Fibroblast of skin of abdomen (primary cell): ENCODE measurements at places on chromosomes 6 and 20.

- DNase-seq: no peak
Measured at GRCh38 chr6:118571121-118571520, 23.0 kb downstream of the PLN start.

- DNase-seq: peak; percentile 70
Measured at GRCh38 chr20:22691369-22692118, 107.2 kb upstream of the FOXA2 start.

- peak; percentile 93 for DNase-seq
Measured at GRCh38 chr6:3612341-3613041, 139.0 kb downstream of the PXDC1 start.

DNA sequence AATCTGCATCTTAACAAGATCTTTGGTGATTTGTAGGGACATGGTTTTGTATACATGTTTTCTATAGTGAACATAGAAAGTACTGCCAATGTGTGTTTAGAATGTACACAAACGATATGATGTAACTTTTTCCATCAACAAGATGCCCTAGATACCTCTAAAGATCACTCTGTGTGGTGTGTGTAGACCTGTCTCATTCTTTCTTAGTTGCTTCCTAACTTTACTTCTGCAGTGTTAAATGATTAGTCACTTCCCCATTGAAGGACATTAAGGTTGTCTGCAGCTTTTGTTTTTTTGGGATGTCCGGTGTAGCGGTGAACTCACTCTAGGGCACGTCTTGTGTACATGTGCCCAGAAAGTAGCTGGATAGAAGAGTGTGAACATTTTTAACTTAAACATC, 35.9 kb downstream of the CDYL start:
- no peak for DNase-seq

DNA sequence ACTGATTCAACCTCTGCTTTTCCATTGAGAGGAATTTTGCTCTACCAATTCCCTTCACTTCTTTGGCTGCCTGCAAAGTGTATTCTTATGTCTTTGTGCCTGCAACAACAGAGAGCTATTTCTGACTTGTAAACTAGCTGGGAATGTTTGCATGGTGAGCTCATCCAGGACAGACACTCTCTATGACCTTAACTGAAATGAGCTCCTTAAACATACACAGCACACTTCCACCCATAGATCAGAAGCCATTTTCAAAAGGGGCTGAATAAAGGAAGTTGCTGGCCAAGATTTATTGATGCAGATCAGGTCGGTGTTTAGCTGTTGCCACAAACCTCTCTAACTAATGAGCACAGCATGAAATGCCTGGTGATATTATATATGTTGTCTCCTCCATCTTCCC, 377.7 kb downstream of the BTBD9 start:
- DNase-seq: peak; percentile 89

GRCh38 chr20:1490643-1491195, 501 bp downstream of the SIRPB2 start:
- DNase-seq: no peak

GRCh38 chr6:117491916-117492315, 9.4 kb downstream of the DCBLD1 start:
- peak; percentile 65 for DNase-seq

GRCh38 chr6:134936931-134937330, 13.0 kb downstream of the ALDH8A1 start:
- DNase-seq: peak; percentile 93

GRCh38 chr6:4503700-4504099, 272.5 kb upstream of the CDYL start:
- no peak for DNase-seq

GRCh38 chr6:138107078-138107751, at the start of gene PERP:
Gene PERP (minus strand): TSS chr6:138107419. CDS start chr6:138107340, 79 bp downstream.
- peak; percentile 33 for DNase-seq

GRCh38 chr6:137081997-137082396, 37.2 kb upstream of the IL20RA start:
- no peak for DNase-seq

GRCh38 chr20:24771542-24772061, 177.5 kb upstream of the CST7 start:
- no peak for DNase-seq

DNA sequence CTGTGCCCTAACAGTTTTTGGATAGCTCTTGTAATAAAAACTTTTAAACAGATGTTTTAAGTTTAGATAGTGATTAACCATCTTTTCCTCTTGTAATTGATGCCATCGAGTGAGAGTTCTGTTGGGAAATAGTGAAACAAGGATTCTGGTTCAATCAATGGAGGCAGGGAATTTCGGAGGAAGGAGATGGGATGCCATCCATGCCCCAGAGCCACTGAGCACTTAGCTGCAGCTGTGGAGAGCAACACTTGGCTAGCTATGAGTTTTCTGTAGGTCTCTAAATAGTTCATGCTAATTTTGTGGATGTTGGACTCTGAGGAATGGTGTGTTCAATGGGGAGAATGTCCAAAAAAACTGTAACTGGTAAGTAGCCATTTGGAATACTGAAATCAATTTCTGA, 16.7 kb downstream of the CBFA2T2 start:
- DNase-seq: no peak

GRCh38 chr6:151961809-151962208, 154.3 kb downstream of the ESR1 start:
- no peak for DNase-seq

DNA sequence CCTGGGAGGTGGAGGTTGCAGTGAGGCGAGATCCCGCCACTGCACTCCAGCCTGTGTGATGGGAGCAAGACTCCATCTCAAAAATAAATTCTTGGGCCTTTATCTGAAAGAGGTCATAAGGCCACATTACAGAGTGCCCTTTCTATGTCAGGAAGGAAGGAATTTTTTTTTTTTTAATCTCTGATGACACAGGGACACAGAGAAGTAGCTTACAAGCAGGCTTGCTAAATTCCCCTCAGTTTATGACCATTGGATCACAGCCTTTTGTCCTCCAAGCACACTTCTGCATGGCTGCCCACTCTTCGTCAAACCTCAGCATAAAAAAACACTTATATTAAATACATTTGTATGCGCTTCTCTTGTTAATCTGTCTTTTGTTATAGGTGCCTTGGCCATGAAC, 7.5 kb upstream of the IFNGR1 start:
- no peak for DNase-seq

DNA sequence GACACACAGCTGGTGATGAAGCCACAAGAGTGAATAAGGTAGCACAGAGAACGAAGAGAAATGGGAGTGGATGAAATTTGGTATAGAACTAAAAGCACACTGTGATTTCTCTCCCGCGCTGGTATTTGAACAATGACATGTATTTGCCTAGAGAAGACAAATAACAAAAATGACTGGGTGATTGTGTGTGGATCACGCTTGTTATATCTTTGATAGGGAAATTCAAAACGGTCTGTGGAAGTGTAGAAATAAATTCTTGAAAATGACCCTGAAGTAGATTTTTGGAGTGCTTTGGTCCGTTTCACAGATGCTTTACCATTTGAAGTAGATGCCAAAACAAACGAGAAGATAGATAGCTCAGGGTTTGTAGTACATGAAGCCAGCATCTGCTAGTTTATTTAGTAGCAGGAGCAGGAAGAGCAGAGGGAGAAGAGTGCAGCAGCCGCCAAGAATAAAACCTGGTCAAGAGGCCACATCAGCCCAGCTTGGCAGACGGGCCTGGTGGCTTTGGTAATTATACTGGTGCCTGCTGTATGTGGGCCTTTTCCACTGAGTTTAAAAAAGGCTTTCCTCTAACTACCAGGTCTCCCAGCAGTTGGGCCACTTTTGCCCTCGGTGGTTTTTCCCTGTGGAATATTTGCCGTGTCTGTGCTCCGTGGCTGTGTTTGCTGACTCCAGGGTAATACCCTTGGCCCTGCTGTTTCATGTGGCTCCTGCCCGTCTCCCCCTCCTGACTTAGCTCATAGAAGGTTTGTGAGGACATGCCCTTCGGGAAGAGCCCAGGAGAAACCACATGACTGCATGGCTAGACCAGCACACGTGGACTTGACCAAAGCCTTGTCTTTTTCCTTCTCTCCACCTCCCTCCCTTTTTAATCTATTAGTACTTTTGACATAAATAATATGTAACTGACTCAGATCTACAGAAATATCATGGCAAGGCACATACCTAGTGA, 294.0 kb downstream of the SOX4 start:
- DNase-seq: peak; percentile 63

- peak; percentile 90 for DNase-seq
Measured at GRCh38 chr6:18405477-18406293, 18.5 kb downstream of the RNF144B start.

- DNase-seq: no peak
Measured at GRCh38 chr6:15916581-15916980, 212.3 kb upstream of the MYLIP start.

GRCh38 chr6:101393251-101393828, at the start of gene GRIK2:
Gene GRIK2 (plus strand): TSS chr6:101393708.
- DNase-seq: peak; percentile 44

DNA sequence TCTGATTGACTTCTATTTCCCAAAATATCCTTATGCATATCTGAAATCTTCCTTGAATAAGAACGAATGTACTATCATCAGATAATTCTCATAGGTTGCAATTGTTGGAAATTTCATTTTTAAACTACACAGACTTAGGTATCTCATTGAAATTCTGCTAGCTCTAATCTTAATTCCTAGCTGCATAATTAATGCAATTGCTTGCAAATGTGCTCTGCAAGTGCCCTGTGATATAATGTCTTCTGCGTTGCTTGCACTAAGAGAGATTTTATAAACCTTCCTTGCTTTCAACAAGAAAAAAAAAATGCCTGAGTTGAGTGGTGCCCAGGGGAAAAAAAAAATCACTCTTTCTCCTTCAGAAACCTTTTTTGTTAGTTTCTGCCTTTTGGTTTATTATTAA, 354.9 kb downstream of the TFAP2A start:
- no peak for DNase-seq

DNA sequence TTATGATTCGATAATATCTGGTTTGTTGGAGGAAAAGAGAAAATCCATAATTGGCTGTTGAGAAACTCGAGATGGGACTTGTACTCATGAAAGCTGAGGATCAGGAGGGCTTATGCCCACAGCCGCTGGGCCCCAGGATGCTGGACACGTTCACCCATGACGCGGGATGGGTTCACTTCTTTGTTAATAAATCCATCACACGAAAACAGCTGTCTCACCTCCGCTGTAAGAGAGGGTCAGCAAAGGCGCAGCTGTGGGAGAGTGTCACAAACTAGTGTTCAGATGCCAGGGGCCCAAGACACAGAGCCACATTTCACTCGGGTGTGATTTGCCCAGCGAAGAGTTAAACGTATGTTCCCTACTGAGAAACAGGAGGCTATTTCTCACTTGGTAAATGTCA, 315.1 kb downstream of the THBS2 start:
- DNase-seq: no peak

- DNase-seq: no peak
Measured at GRCh38 chr20:12203981-12204380, 286.3 kb downstream of the BTBD3 start.

GRCh38 chr6:170270984-170271593, 19.8 kb downstream of the DLL1 start:
- DNase-seq: no peak

GRCh38 chr6:1838604-1839213, 229.0 kb downstream of the FOXC1 start:
- DNase-seq: peak; percentile 60

DNA sequence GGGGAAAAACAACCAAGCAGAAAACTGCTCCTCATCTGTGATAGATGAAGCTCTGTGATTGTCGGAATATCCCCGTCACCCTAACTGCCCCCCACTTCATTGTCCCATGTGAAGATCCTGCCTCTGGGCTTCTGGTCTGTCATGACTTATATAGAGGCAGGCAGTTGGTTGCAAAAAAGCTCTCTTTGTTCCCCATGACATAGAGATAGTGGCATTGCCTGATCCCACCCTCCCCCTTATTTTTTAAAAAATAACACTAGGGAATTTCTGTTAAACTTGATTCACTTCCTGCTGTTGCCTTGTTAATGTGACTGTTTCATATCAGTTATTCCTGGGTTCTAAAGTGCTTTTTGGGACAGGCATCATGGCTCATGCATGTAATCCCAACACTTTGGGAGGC, 203.1 kb downstream of the JARID2 start:
- DNase-seq: no peak

DNA sequence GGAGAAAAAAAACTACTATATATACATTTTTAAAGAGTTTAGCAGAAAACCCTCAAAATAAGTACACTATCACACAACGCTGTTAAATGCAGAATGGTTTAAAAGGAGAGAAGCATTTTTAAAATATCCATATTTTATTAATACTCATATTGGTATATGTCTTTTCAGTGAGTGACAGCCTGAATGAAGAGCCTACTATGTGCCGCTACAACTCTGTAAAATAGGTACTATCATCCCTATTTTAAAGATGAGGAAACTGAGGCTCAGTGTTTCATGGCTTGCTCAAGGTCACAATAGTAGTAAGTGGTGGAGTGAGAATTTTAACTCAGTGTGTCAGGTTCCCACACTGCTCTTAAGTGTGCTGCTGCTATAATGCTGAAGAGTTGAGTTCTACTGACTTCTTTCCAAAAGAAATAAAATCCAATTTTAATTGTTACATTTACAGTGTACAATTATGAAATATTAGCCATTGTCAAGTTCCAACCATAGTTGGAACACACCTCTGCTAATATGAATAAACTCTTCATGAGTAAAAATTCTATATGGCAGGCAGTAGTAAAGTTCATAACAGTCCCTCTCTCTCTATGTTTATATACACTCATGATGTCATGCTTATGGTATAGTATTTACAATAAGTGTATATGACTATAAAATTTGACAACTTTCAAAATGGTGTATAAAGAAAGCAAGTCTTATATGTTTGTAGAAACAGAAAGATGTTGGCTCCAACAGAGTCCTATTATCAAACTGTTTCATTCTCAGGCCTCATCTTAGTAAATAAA, 3.1 kb downstream of the FAM184A start:
- no peak for DNase-seq

GRCh38 chr6:41748542-41748941, 1.3 kb upstream of the PGC start:
- DNase-seq: no peak

GRCh38 chr20:2749951-2750490, 50.4 kb downstream of the CPXM1 start:
- no peak for DNase-seq
